LHCN-M2 (cell line): ENCODE measurements at places on chromosomes 6 and 20. TPM values are rescaled to one million over a fixed set of nuclear protein-coding genes. Genes with fewer than 3 reads are reported as not detected.

DNA sequence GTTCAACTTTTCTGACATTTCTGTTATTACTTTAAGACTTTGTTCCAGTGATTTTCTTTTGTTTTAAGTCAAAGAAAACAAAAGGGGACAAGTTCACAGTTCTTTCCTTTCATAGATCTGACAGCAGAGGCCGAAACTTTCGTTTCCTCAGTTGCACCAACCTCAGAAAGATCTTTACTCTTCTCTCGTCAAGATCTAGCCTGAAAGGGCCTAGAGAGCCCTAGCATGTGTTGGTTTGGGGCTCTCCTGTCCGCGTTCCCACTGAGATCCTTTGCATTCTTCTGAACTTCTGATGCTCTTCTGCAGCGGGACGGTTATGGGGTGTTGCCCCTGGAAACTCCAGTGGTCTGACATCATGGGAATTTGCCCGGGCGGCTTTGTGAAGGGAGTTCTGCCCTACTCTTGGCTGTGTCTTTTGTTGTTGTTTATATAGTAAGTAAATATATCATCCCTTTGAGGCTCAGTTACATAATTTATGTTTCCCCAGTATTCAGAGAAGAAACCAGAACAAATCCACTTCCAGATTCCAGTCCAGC lies 129.1 kb downstream of the SASH1 start:
- DNase-seq: no peak

DNA sequence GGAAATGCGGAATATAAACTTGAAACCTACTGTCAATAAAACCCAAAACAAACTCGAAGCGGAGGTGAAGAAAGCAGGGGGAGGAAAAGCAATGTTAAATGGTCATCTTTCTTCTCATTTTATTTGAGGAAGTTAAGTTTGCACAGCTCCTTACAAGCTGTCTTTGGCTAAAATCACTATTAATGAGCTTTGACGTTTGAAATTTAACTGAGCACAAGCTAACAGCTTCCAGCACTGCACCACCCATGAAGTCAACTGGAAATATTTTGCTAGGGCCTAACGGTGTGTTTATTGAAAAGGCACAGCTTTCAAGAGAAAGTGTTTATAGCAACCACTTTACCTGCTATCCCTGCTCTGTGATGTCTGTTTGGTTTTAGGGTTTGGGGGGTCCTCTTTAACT lies 103.8 kb downstream of the PKHD1 start:
- no peak for DNase-seq

DNA sequence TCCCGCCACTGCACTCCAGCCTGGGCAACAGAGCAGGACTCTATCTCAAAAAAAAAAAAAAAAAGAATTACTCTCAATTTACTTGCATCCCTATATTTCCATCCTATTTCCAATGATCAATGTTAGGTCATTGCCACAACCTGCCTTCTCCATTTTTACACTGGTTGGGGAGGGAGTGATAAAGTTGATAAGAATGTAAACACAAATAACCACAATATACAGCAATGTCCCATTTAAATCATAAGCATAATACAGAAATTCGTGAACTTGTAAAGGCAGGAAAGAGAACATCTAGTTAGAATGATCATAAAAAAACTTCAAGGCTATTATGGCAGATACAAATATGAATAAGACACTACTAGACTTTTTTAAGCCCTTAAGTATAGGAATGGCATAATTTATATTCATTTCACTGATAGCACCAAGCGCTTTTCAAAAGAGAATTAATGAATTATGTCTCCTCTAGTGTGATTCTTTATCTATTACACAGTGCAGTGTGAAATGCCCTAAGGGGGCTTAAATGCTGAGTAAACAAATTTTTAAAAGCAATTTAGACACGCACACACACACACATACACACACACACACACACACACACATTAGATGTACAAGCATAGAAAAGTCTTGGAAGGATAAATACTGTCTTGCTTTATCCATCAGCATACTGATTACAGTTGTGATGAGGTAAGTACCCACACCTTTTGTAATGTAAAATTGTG lies 33.5 kb upstream of the RAB23 start:
- DNase-seq: no peak

GRCh38 chr6:157929076-157929475 lies 52.6 kb upstream of the SYNJ2 start:
- no peak for DNase-seq

DNA sequence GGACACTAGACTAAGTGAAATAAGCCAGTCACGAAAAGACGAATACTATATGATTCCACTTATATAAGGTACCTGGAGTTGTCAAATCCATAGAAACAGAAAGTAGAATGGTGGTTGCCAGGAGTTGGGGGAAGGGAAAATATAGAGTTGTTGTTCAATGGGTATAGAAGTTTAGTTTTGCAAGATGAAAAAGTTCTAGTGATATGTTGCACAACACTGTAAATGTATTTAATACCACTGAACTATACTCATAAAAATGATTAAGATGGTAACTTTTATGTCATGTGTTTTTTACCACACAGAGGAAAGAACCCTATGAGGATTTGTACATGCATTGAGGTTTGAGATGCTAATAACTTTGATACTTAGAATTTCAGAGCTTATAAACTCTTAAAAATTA lies 46.0 kb upstream of the TRAM2 start:
- DNase-seq: no peak

DNA sequence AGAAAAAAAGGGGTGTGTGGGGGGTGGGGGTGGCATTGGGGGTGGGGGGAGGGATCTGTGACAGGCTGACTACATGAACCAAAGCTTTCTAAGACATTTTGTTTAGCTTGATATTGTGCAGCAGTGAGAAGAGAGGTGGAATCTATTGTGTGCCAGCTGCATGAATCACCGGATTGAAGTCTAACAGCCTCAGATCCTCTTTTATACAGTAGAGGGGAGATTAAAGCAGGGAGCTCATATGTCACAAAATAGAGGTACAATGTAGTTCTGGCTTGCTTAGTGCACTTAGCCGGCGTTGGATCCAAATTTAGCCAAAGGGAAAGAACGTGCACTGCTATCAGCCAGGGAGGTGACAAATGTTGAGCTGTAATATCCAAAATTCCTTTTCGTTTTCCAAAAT lies 404.2 kb upstream of the CITED2 start:
- peak; percentile 65 for DNase-seq

- DNase-seq: no peak
Observed at GRCh38 chr20:25341716-25342680, 48.6 kb downstream of the ABHD12 start.

GRCh38 chr20:58693226-58694006 lies 816 bp downstream of the NPEPL1 start:
- no peak for DNase-seq

GRCh38 chr6:2893281-2893680 lies 9.8 kb downstream of the SERPINB9 start:
- no peak for DNase-seq

DNA sequence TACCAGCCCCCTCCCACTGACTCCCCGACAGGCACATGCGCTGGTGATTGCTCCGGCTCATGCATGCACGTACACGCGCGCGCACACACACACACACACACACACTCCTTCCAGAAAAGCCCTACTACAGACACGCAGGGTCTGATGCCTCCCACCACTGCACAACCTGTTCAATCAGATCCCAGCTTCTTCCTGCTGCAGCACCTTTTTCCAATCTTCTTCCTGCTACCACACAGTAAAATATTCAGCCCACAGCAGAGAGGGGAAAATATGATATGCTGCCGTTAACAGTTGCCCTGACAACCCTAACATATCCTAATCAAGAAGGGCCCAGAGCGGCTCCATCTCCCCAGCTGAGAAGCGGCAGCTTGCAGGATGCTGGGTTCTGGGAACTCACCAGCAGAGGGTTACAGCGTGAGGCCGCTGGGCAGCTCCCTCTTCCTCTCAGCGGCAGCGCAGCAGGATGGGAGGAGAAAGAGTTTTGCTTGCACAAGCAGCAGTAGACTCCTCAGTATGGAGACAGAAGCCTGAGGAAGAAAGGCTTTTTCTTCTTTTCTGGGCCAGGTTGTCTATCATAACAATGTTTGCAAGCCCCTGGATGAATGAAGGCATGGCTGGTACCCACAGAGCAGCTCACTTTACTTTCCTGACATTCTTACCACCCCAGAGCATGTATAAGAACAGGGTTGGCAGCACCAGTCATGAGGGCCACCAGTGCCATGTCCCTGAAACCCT lies 23.9 kb downstream of the MAP7 start:
- DNase-seq: peak; percentile 24

DNA sequence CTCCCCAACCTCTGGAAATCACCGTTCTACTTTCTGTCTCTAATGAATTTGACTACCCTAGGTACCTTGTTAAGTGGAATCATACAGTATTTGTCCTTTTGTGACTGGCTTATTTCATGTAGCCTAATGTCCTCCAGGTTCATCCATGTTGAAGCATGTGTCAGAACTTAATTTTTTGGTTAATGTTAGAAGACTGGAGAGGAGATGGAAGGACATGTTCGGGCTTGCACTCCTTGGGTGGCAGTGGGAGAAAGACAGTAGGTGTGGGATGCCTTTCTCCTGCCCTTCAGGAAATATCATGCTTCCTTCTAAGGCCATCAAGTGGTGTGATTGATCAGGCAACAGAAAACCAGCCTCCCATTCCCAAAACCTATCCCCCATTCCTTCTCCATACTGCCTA lies 61.1 kb upstream of the RNF144B start:
- no peak for DNase-seq

- DNase-seq: no peak
Observed at GRCh38 chr6:36177166-36177565, 19.4 kb upstream of the BRPF3 start.

DNA sequence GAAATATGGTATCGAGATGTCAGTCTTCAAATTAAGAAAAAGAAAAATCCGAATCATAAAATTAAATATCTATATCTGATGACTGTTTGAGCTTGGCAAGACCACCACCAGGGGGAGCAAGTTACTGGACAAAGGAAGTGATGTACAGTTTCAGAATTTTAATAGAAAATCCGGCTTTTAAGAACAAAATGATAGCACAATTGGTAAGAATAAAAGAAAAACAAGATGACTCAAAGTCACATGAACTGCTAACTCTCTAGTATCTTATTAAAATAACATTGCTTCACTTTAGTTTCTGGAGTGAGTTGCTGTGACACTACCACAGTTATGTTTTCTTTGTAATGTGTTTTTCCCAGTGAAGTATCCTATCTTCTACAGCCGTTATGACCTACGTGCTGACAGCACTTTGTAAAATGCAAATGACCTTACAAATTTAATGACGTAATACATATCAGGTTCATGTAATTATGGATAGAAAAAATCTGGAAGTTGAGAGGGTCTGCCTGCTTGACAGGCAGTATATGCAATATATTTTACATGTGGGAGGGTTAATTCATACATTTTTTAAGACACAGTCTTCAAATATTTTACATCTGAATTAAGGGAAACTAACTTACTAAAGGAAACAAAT lies 405.3 kb upstream of the HS3ST5 start:
- DNase-seq: peak; percentile 71

DNA sequence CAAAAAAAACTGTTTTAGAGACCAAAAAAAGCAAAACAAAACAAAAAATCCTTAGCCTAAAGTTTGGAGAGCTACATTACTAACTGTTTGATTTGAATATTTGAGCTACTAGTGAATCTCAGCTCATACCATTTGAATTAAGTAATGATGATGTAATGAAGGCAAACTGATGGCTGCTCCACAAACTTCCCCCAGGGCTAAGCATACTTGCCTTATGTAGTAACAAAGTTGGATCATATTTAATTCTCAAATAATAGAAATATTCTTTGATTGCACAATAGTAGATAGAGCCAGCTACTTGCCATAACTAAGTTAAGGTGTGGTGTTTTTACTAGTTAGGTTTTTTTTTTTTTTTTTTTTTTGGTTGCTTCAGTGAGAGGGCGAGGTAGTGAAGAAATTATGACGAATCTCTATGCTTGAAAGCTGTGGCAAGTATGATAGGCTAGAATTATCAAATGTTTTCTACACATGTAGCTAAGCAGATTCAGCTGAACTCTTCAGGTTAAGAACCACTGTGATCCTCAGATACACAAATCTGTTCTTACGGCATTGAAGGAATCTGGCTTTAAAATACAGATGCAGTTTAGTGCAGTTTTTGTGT lies 2.9 kb downstream of the RAB32 start:
- DNase-seq: peak; percentile 66

DNA sequence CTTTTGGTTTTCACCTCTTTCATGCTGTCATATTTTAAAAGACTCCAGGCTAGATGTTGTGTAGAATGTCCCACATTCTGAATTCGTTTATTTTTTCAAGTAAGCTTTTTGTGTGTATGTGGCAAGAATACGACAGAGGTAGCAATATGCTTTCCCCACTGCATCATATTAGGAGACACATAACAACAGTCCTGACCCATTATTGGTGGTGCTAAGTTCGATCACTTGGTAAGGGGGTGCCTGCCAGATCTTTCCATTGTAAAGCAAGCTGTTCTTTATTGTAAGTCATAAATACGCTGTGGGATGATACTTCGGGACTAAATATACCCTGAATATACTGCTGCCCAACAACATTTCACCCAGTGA lies 588 bp upstream of the NCOA3 start:
- no peak for DNase-seq

- DNase-seq: peak; percentile 34
Observed at GRCh38 chr6:134936931-134937330, 13.0 kb downstream of the ALDH8A1 start.

- DNase-seq: no peak
Observed at GRCh38 chr20:46985250-46985649, 90.6 kb downstream of the EYA2 start.

- DNase-seq: no peak
Observed at GRCh38 chr6:642805-643204, 14.1 kb downstream of the HUS1B start.

- DNase-seq: no peak
Observed at GRCh38 chr20:51385646-51386530, 156.6 kb downstream of the NFATC2 start.

DNA sequence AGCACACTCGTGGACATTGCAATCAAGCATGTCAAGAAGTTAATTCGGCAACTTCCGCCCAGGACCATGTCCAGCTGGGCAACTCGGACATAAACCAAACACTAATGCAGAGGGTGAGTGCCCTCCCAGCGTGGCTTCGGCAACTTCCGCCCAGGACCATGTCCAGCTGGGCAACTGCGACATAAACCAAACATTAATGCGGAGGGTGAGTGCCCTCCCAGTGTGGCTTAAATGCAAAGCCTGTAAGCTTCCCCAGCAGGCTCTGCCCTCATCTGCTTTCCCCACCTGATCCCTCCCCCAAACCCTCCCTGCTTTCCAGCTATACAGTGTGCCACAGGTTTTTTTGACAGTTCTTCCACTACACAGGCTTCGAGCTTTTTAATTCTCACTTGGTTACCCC lies 143.4 kb downstream of the PXDC1 start:
- no peak for DNase-seq

- DNase-seq: peak; percentile 20
Observed at GRCh38 chr6:156809034-156809433, 31.9 kb downstream of the ARID1B start.

CDC5L gene
- 31.4 and 35.0 TPM in 2 replicates for total RNA-seq

MAS1 gene
- not detected in 2 replicates for total RNA-seq

SIRPB1 gene
- 0.77 and 0.86 TPM in 2 replicates for total RNA-seq

OR2H1 gene
- total RNA-seq: not detected in 2 replicates

C6orf58 gene
- not detected in 2 replicates for total RNA-seq

GNMT gene
- not detected in 2 replicates for total RNA-seq

SLC22A16 gene
- total RNA-seq: not detected in 2 replicates

IPCEF1 gene
- total RNA-seq: not detected in 2 replicates

TUBB2A gene
- total RNA-seq: 197 TPM in 2 replicates

HMGCLL1 gene
- total RNA-seq: not detected in 2 replicates

RNF39 gene
- total RNA-seq: not detected in 2 replicates

PLCB4 gene
- total RNA-seq: 5.7 and 6.4 TPM in 2 replicates

BTN1A1 gene
- not detected in 2 replicates for total RNA-seq

PDE10A gene
- total RNA-seq: 17.9 and 21.6 TPM in 2 replicates

SRC gene
- 7.5 and 7.8 TPM in 2 replicates for total RNA-seq

PTK6 gene
- 0.40 and 0.45 TPM in 2 replicates for total RNA-seq

GFRA4 gene
- total RNA-seq: not detected in 2 replicates

CAP2 gene
- 35.6 and 45.1 TPM in 2 replicates for total RNA-seq

PTPN1 gene
- total RNA-seq: 57.1 and 58.3 TPM in 2 replicates
